Cerebellar cortex (tissue), 1 donor: ENCODE measurements at places on chromosomes 1 and 21.

DNA sequence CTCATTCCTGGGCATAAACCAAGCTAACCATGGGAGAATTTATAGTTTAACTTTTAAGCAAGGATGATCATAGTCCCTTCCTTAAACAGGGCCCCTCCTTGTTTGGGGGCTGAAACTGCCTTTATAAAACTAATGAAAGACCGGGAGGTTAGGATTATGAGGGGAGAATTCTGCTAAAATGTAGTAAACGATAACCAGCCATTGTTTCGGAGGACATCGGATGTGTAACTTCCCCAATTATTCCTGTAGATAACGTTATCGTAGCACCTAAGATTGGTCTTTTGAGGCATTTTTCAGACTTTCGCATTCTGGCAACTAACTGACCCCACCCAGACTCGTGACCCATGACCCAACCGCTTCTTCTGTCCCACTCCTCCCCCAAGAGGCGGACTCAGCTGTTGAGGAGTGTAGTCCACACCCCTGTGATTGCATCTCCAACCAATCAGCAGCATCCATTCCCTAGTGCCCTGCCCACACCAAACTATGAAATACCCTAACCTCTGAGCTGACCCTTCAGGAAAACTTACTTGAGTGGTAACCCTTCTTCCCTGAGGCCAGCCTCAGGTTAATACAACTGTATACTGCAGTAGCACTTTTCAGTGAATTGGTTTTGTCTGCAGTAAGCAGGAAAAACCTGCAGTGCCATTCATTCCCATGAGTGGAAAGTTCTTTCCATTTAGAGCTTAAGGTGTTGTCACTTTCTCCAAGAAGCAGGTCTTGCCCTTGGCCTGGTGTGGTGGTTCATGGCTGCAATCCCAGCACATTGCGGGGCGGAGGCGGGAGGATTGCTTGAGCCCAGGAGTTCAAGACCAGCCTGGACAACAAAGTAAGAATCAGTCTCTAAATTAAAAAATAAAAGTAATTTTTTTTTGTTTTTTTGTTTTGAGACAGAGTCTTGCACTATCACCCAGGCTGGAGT, 823 bp upstream of the SYF2 start:
- peak; percentile 93 for DNase-seq

- no peak for DNase-seq
These were observed 312.9 kb downstream of the GRIK1 start for GRCh38 chr21:29626801-29627470.

- peak; percentile 84 for DNase-seq
These were observed 75.2 kb upstream of the KCNA3 start for GRCh38 chr1:110749960-110750359.

DNA sequence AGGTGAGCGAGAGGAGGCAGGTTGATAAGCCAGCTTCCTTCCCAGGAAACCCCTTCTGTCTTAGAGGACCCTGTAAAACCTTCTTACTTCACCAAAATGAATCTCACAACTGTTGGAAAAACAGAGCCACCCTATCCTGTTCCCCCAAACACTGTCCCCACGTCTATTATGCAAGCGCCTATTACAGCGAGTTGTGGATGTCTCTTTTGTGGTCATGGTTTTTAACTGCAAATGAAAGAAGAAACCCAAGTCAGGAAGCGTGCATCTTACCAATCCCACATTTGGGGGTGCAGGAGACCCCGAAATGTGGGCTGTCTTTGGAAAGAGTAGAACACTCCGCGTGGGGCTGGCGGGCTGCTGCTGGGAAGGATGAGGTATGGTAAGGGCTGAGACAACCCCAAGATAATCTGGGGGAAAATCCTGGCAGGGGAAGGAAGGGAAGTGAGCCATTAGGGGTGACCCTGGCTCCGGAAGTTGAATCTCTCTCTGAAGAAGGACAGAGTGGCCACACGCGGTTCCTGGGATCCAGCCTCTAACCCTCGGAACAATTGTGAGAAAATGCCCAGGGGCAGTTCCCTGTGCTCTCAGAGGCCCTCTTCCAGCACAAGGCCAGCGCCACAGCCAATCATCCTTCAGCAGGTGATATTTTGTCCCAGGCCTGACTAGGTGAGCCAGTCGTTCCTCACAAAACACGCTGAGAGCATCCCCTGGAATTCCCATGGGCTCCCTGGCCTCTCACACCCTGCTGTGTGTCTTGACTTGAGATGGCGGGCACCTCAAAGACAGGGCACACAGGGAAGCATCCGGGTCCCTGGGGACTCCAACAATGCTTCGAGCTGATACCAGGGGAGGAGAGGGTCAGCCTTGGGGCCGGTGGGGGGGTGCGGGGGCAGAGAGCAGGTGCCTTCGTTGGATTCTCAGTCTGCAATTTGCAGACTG, 168.5 kb upstream of the IRF2BP2 start:
- no peak for DNase-seq
